ENCODE measurements at places on chromosomes 7 and 10. TPM values are rescaled to one million over a fixed set of nuclear protein-coding genes. Genes with fewer than 3 reads are reported as not detected.

The COMMD3 gene
- total RNA-seq = 2.4 TPM

The GDF2 gene
- total RNA-seq = not detected

The TRIL gene
- total RNA-seq = 3.1 TPM

The GIMAP7 gene
- total RNA-seq = not detected

The CDH23 gene
- total RNA-seq = 1.1 TPM

The CLRN3 gene
- total RNA-seq = not detected

The SFXN2 gene
- total RNA-seq = 32.7 TPM

The ENKUR gene
- 0.26 TPM for total RNA-seq

The CACNB2 gene
- total RNA-seq = 2.6 TPM

The OR6B1 gene
- total RNA-seq = not detected

The COL28A1 gene
- 0.92 TPM for total RNA-seq

The PCGF5 gene
- total RNA-seq = 6.9 TPM

The SEMA4G gene
- total RNA-seq = 8.5 TPM

The CALML3 gene
- total RNA-seq = not detected

The ZNF467 gene
- 0.31 TPM for total RNA-seq

The NEUROD6 gene
- total RNA-seq = not detected

The ABLIM1 gene
- total RNA-seq = 32.1 TPM

The RASSF4 gene
- 11.5 TPM for total RNA-seq

The TAS2R60 gene
- not detected for total RNA-seq

The LMOD2 gene
- not detected for total RNA-seq

The NEUROG3 gene
- not detected for total RNA-seq

The MSMB gene
- not detected for total RNA-seq

The OIT3 gene
- not detected for total RNA-seq

The DLG5 gene
- 67.4 TPM for total RNA-seq

The ZNF117 gene
- 11.6 TPM for total RNA-seq

The LIPF gene
- not detected for total RNA-seq

The FKBP6 gene
- total RNA-seq = not detected

The PILRA gene
- total RNA-seq = 3.3 TPM

The INMT gene
- total RNA-seq = 0.70 TPM

The EPDR1 gene
- 5.3 TPM for total RNA-seq

The LIPJ gene
- total RNA-seq = not detected

The MEOX2 gene
- total RNA-seq = not detected

The MBL2 gene
- total RNA-seq = not detected

The NEBL gene
- 20.4 TPM for total RNA-seq

The OR6V1 gene
- not detected for total RNA-seq

The HK1 gene
- 104 TPM for total RNA-seq

The PITRM1 gene
- total RNA-seq = 27.8 TPM

The TMEM270 gene
- total RNA-seq = not detected

The DHX32 gene
- 12.0 TPM for total RNA-seq

The SPDYE1 gene
- total RNA-seq = not detected

The TSPAN13 gene
- total RNA-seq = 18.7 TPM

The GSTK1 gene
- total RNA-seq = 36.1 TPM

The H2BK1 gene
- 0.97 TPM for total RNA-seq
